Aortic smooth muscle cell (primary cell): ENCODE measurements at places on chromosomes 7 and 10. TPM values are rescaled to one million over a fixed set of nuclear protein-coding genes. Genes with fewer than 3 reads are reported as not detected.

PAXIP1 gene
- total RNA-seq = 5.2 and 5.9 TPM in 2 replicates

NUB1 gene
- 52.6 and 54.7 TPM in 2 replicates for total RNA-seq

RBP3 gene
- total RNA-seq = not detected in 2 replicates

PTN gene
- 20.6 and 43.0 TPM in 2 replicates for total RNA-seq

CPSF4 gene
- total RNA-seq = 17.2 and 18.4 TPM in 2 replicates

APBB1IP gene
- total RNA-seq = not detected in 2 replicates

FANK1 gene
- 5.7 and 12.0 TPM in 2 replicates for total RNA-seq
